ENCODE measurements at places on chromosomes 7 and 10.

DNA sequence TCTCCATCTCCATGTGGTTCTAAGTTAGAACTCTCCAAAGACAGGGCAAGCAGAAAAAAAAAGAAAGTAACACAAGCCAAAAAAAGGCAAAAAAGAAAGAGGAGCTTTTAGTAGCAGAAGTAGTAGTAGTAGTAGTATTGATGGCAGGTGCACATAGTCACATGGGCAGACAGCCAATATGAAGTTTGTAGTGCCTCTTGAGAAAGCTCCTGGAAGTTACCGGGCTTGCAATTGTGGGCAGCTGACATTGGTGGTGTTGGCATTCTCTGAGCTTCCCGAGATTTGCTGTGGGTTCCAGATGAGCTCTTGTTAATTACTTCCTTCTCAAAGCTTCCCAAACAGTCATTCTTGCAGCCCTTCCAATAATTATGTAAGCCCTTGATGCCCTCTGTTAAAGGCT lies 1128.5 kb downstream of the TYW1 start:
- DNase-seq, result no peak

- peak; percentile 68 for DNase-seq
Observed at GRCh38 chr10:97759158-97759887, 12.5 kb downstream of the SFRP5 start.

DNA sequence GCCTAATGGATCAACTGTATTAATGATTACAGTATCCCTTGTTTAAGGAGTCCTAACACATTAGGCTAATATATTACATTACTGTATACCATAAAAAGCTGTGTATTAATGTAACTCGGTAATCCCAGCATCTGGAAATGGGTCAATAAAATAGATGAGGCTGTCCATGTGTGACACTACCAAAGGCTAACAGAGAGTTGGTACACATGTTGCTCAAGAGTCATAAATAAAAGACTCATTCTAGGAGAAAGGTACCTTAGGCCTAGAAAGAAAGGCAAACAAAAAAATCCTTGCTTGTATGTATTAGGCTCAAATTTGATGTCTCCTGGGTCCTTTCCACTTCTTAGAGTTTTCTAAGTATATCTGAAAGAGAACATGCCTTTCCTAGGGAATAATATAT lies 14.6 kb downstream of the MCMBP start:
- DNase-seq, result no peak

GRCh38 chr10:33416209-33416608 lies 81.7 kb upstream of the NRP1 start:
- DNase-seq, result no peak

GRCh38 chr7:20783700-20784387 lies 2.8 kb downstream of the SP8 start:
- DNase-seq, result no peak

DNA sequence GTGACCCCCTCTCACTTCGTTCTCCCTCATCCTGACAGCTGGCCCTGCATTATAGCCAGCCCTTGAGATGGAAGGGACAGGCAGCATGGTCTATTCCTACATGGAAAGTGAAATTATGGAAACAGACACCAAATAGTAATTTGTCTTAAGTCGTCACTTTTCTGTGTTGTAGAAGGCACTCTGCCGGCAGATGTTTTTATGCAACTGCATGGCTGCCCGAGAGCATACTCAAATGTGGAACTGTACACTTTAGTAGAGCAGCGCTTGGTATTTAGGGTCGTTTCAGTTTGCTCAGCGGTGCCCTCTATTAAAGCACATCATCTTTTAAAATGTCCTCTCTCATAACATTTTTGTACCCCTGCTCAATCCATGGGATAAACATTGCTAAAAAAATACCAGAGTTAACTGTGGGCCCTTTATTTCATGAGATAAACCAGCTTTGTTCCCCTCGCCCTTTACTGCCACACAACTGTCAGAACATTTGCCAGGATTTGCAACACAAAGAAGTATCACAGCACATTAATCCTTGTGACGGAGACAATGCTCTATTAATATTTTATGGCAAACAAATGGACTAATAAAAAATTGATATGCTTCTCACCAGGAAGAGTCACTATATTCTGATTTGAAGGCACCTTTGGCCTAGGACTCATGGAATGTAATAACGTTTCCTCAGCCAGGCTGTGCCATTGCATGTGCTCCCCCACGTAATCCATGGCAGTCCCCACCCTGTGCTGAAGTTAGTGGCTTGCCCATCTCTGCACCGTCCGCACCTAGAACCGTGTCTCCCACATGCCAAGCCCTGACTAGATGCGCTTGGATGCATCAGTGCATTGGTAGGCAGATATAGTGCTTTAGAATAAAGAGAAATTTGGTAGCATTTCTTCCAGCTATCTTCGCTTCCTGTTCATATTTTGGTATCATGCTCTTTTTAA lies 221.3 kb downstream of the PAXIP1 start:
- peak; percentile 96 for DNase-seq

- DNase-seq, result peak; percentile 2
Observed at GRCh38 chr10:64977915-64978314, 1456.7 kb downstream of the REEP3 start.

DNA sequence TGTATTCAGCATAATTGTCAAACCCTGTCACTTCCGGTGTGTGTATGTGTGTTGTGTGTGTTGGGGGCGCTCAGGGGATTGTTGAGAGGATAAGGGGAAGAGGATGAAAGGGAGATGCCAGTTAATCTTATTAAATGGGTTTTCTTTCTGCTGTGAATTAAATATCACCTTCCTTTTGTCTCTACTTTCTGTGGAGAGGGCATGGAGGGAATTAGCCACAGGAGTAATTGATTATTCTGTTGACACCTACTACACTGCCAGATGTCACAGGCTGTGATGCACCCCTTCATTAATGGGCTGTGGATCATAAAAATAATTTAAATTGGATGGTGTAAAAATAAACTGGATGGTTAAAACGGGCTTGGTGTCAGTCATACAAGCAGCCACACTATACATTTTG lies 311.9 kb downstream of the MDFIC start:
- no peak for DNase-seq

DNA sequence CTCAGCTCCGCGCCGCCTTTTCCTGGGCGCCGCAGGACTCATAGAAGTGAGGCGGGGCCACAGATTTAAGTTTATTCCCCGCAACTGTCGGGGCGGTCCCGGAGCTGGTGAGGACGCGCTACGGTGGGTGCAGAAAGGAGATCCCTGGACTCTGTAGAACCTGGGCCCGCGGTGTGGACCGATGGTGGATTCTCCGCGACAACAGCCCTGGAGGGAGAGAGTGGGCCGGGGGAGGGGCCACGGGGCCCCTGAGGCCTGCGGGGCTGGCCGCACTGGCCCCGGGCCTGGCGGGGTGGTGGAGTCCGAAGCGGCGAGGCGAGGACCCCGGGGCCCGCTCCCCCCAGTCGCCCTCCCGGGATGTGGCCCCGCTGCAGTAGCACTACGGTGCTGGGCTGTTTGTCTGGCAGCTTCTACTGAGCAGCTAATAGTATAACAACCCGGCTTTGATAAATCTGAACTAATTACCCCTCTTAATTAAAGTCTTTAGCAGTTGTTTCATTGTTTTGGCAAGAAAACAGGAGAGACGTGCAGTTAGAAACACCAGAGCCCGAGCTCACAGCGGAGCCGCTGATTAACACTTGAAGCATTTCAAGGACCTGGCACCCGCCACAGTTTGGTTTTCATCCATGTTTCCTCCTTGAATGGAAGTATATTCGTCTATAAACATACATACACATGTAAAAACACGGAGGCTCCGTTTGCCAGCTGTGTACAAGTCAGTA lies 4.2 kb downstream of the FEZF1 start:
- no peak for DNase-seq
